ENCODE measurements at places on chromosomes 12 and 14. TPM values are rescaled to one million over a fixed set of nuclear protein-coding genes. Genes with fewer than 3 reads are reported as not detected.

Gene GOLT1B
- total RNA-seq = 84.8 TPM

Gene IL23A
- not detected for total RNA-seq

Gene CACNA2D4
- 0.92 TPM for total RNA-seq

Gene SLC38A4
- 11.3 TPM for total RNA-seq

Gene IL22
- not detected for total RNA-seq

Gene LRRC43
- 1.6 TPM for total RNA-seq

Gene RNF212B
- total RNA-seq = not detected

Gene OR6C2
- total RNA-seq = not detected

Gene GAPDH
- total RNA-seq = 3,067 TPM

Gene MIP
- not detected for total RNA-seq

- no peak for DNase-seq
Measured at GRCh38 chr12:20339060-20339459, 29.3 kb upstream of the PDE3A start.

GRCh38 chr14:77355811-77356210, 21.1 kb downstream of the TMED8 start:
- DNase-seq = no peak

GRCh38 chr14:93775744-93776143, 12.5 kb downstream of the PRIMA1 start:
- DNase-seq = no peak

GRCh38 chr12:56062996-56063395, 17.0 kb upstream of the ERBB3 start:
- no peak for DNase-seq

- DNase-seq = no peak
Measured at GRCh38 chr12:21439347-21439746, 1.9 kb downstream of the PYROXD1 start.

GRCh38 chr14:52926953-52927352, 23.9 kb downstream of the FERMT2 start:
- no peak for DNase-seq

- no peak for DNase-seq
Measured at GRCh38 chr14:84225268-84225667, 1304.7 kb upstream of the FLRT2 start.

DNA sequence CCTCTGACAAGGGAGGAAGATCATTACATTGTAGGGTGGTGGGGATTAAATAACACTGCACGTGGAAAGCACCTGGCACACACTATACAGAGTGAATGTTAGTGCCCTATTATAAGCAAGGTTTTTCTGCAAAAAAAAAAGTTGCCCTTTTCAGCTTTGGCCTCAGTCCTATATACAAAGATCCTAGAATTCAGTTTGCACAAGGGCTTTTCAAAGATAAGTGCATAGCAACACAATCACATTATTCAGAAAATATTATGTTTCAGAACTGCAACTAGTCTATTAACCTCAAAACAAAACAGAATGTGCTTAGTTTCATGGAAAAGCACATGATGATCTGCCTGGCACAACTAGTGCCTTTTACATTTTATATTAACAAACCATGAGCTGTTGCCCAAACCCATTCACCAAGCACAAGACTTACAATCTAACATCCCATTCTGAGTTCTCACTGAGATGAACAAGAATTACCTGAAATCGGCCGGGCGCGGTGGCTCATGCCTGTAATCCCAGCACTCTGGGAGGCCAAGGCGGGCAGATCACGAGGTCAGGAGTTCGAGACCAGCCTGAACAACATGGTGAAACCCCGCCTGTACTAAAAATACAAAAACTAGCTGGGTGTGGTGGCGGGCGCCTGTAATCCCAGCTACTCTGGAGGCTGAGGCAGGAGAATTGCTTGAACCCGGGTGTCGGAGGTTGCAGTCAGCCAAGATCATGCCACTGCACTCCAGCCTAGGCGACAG, 1.8 kb downstream of the TM7SF3 start:
- DNase-seq = no peak

GRCh38 chr14:61459229-61459628, 137.8 kb downstream of the PRKCH start:
- no peak for DNase-seq

DNA sequence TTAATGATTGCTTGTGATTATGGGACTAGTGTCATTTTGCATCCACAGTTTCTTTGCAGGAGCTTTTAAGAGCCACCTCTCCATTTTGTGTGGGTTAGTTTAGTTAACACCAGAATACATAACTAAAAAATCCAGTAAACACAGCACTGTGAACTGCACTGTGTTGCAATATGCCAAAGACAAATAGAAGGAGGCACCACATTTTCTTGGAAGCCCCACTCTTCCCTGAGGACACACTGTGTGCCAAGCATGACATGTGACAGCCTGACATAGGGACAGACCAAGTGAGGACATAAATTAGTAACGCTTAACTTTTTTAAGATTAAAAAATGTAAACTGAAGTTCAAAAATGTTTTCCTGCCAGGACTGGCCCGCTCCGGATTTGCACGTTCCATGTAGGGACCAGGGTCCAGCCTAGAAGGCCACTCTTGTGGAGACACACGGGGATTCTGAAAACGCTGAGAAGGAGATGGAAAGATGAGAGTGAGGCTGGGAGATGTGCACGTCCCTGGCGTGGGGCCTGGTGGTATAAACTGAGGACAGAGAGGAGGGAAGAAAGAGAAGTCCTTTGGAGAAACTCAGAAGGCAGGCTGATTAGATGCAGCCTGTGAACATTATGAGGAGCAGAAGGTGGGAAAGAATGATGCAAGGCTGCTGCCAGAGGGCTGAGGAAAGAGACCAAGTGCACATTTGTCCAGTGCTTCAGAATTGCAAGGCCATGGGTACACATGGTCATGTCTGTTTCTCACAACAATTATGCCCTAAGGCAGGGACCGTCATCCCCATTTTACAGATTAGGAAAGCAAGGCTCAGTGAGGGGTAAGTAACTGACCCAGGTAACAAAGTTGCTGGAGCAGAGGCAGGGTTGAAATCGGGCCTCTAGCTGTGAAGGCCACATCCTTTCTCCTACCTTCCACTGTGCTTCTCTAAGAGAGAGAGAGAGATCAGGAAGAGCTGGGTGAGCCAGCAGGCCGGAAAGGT, 45.1 kb downstream of the ISCA2 start:
- DNase-seq = peak; percentile 38

DNA sequence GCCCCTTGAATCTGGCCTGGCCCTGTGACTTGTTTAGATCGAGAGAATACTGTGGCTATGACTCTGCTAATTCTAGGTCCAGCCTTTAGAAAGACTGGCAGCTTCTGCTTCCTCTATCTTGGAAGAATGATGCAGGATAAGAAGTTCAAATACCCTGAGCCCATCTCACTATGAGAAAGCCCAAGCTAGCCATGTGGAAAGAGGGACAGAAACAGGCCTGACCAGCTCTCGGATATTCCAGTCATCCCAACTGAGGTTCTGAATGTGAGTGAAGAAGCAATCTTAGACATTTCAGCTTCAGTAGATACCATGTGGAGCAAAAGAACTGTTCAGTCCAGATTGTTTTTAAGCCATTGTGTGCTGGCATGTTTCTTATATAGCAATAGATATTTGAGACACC, 17.3 kb upstream of the KRR1 start:
- DNase-seq = no peak

DNA sequence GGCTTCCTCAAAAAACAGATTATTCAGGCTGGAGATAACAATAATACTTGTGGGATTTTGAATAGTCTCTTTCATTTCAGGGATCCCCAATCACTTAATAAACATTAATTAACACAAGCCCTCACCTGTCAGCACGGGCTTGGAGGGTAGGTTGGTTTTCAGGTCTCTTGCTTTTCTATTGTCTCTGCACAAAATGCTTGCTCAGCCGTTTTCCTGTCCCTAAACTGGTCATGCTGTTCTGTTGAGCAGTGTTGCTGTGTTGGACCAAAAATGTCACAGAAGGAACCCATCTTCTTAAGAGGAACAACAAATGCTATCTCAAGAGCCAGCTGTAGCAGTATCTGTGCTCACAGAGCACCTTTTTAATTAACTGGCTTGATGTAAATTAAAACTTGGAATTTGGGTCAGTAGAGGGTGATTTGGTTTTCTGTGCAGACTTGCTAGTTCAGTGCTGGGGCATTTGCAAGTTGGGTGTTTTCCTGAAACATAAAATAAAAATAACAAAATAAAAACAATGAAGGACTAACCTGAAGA, 231.8 kb upstream of the CRY1 start:
- no peak for DNase-seq

DNA sequence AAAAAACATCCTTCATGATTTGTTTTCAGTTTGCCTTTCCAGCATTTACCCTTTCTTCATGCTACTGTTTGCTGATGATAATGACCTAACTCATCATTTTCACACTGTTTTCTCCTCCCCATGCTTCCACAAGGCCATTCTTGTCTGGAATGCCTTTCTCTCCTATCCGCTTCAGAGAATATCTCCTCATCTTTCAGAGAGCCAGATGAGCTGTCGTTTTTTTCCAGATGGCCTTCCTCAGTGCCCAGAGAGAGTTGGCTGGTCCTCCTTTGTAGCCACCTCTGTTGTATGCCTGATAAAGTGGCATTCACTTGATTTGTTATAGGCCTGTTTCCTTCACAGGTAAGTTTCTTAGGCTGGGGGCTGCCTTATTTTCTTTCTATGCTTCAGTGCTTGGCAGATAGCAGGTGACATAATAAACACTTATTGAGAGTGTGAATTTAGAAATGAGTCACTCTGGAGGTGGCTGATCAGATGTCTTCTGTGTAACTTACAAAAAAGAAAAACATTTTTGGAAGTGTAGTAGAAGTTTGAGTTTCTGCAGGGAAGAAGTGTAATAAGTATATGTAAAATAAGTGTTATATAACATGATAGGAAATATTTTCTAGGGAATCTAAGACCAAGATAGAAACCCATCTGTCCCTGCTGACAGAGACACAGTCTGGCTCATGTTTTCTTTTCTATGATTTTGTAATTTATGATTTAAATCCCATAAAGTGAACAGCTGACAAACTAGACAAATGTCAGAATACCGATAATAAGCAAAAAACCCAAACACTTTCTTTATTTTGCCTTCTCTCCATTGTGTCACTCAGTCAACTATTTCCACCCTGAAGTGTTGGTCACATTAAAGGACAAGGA, 174.5 kb downstream of the DACT1 start:
- DNase-seq = no peak

DNA sequence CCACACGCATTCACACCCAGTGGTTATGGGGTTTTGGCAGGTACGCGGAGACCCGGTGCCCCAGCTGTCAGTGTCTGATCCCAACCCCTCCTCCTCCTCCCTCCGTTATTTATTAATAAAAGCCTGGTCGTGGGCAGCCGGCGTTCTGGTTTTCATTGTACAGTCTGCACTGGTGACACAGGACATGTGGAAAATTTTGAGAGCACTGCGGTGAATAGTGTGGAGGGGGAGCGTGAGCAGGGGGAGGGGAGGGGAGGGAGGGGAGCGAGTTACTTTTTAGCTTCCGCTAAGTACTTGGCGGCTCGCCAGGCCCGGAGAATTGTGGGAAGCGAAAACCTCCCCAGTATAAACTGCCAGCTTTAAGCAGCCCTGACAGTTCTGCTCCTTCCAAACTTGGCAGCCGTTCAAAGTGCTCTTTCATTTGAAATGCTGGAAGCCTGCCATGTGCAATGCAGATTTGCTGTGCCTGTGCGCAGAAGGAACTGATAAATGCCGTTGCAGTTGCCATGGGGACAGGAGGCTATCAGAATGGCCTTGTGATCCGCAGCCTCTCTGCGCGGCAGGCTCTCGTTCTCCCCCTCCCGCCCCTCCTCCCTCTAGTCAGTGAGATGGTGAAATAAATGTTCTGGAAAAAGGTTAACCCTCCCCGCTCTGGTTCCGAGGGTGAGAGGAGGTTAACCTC, 11.7 kb upstream of the IRF2BPL start:
- no peak for DNase-seq

DNA sequence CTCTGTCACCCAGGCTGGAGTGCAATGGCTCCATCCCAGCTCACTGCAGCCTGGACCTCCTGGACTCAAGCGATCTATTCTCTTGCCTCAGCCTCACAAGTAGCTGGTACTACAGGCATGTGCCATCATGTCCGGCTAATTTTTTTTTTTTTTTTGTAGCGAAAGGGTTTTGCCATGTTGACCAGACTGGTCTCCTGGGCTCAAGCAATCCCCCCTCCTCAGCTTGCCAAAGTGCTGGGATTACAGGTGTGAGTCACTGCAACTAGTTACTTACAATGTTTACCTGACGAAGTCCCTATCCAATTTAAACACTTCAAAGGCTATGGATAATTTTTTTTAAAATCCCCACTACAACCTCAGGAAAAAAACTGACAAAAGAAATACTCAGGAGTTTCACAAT, 1.8 kb downstream of the KRR1 start:
- no peak for DNase-seq

DNA sequence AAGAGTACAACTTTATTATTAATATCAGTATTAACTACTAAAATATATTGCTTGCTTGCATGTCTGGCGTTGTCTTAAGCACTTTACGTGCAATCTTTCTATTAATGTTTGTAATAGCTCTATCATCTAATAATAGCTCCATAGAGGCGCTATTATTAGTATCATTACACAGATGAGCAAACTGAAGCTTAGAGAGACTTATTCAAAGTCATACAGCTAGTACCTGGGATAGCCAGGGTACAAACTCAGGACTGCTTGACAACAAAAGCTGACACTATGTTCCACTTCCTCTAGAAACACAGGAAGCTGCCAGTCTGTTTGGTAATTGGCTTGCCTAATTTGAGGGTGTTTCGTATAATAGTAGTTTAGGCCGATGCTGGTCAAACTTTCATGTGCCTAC, 523.2 kb downstream of the RMST start:
- DNase-seq = no peak

- no peak for DNase-seq
Measured at GRCh38 chr14:92411941-92412340, 89.0 kb downstream of the SLC24A4 start.

- no peak for DNase-seq
Measured at GRCh38 chr12:53755451-53755891, 3.7 kb upstream of the CISTR start.

GRCh38 chr14:83289390-83289789, 1755.7 kb upstream of the SEL1L start:
- DNase-seq = no peak

- no peak for DNase-seq
Measured at GRCh38 chr14:71576472-71576871, 355.8 kb upstream of the RGS6 start.

GRCh38 chr12:95473231-95473883, 595 bp upstream of the METAP2 start:
- DNase-seq = no peak

DNA sequence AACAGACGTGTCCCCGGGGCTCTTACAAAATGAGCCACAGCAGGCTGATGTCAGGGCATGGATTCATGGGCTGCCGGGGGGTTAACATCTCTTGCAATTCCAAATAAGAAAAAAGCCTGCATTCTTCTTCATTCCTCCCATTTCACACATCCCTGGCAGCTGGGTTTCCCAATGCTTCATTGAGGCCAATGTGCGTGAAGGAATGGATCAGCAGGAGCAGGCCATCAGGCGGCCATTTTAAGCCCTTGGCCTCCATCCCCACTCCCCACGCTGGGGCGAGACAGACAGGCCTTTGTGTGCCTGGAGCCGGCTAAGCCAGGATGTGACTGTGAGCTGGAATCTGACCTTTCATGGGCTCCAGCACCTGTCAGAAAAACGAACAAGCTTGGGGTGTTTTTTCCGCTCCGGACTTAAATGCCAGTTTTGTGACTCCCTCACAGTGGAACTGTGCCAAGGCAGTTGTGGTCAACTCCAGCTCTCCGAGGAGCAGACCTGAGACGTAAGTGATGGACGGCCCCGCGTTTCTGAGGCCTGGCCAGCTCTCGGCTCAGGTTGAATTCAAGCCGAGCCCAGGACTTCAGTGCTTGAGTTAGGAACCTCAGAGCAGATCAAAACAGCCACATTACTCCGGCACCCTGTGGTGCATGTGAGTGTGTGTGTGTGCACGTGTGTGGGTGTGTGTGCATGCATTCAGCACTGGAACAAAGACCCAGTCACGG, 133.1 kb downstream of the TMEM30B start:
- DNase-seq = no peak

- no peak for DNase-seq
Measured at GRCh38 chr14:93749076-93749420, 39.2 kb downstream of the PRIMA1 start.
